ENCODE measurements at places on chromosomes 6 and 20. TPM values are rescaled to one million over a fixed set of nuclear protein-coding genes. Genes with fewer than 3 reads are reported as not detected.
A peak's percentile ranks its signal among the peaks of the same experiment; 100 is the strongest.

Gene RGS17
- total RNA-seq, result 1.9 TPM

DNA sequence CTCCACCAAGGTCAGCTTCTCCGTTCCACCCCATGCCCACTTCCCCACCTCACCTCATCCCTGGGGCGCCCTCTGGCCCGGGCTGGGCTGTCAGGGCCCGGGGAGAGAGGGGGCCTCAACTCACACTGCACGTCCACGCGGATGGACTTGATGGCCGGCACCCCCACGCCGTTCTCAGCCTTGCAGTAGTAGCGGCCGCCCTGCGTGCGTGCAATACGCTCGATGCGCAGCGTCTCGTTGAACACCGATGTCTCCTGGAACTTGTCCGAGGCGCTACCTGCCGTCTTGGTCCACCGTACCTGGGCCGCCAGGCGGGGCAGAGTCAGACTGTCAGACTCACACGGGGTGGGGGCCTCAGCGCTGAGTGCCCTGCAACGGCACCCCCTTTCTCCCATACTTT, 39.6 kb downstream of the MDGA1 start:
- peaks cover 2% of the 10 kb centered on the region for H3K36me3 ChIP-seq
- no peaks in the 10 kb centered on the region for H3K4me1 ChIP-seq
- no peak for DNase-seq

- no peak for DNase-seq
- H3K27me3 ChIP-seq, result no peaks in the 10 kb centered on the region
- no peaks in the 10 kb centered on the region for H3K36me3 ChIP-seq
Observed at GRCh38 chr6:157555455-157556143, 174.6 kb downstream of the ZDHHC14 start.

DNA sequence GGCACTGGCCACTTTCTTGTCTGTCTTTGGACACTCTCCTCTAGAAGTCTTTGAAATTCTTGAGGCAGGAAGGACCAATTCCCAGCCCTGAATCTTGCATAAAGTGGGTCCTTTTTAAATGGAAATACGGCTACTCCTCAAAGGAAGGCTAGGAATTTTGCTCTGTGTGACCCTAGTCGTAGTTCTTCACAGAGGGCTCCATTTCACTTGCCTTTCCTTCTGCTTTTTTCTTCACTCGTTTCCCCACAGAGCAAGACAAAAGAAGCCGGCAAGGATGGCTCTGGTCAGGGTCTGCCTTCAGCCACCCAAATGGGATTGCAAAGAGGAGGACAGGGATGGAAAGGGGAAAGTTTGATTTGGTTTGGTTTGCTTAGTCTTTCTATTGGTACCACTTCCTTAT, 25.8 kb downstream of the HLA-E start:
- H3K27ac ChIP-seq, result peak overlapping the region; percentile 94
- no peaks in the 10 kb centered on the region for H3K36me3 ChIP-seq
- no peak for DNase-seq
- H3K4me1 ChIP-seq, result peaks cover 56% of the 10 kb centered on the region
- peak overlapping the region; percentile 47 for H3K4me3 ChIP-seq

DNA sequence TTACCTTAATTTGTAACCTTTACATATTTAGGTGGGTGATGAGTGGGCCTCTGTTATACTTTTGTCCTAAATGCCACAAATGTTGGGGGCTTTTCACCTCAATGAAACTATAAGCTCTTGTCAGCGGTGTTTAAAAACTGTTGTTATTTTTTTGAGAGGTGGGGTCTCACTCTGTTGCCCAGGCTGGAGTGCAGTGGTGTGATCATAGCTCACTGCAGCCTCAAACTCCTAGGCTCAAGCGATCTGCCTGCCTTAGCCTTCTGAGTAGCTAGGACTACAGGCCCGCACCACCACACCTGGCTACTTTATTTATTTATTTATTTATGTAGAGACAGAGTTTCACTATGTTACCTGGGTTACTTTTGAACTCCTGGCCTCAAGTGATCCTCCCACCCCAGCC, 66.7 kb downstream of the ZDHHC14 start:
- no peak overlapping the region for H3K4me3 ChIP-seq
- no peaks in the 10 kb centered on the region for H3K36me3 ChIP-seq
- H3K27ac ChIP-seq, result no peak overlapping the region
- peaks cover 9% of the 10 kb centered on the region for H3K4me1 ChIP-seq
- no peak for DNase-seq

Gene OPRM1
- total RNA-seq, result not detected

DNA sequence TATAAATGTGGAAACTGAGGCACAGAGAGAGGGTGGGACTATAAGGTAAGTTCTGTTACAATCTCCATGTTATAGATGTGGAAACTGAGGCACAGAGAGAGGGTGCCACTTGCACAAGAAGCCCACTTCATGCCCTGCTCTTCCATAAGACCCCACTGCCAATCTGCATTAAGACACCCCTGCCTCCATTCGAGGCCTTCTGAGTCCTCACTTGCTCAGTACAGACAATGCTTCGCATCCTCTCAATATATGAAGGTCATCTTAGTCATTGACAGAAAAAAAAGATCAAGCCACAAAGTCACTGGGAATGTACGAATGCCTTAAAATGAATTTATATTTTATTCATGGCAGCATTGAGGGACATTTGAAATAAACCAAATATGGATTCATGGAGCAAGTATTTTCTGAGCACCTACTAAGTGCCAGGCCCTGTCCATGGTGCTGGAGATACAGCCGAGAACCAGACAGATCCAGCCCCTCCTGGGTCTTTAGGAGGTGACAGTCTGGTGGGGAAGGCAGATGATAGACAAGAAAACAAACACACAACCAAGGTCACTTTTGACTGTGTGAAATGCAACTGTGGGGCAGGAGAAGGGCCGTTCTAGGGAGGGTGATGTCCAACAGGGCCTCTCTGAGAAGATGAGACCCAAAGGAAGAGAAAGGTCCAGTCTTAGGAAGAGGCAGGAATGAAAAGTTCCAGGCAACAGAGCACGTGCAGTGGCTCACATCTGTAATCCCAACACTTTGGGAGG, 92.5 kb upstream of the PTPN1 start:
- H3K4me3 ChIP-seq, result no peak overlapping the region
- no peak overlapping the region for H3K27ac ChIP-seq
- H3K36me3 ChIP-seq, result no peaks in the 10 kb centered on the region
- H3K27me3 ChIP-seq, result no peaks in the 10 kb centered on the region
- no peaks in the 10 kb centered on the region for H3K4me1 ChIP-seq
- DNase-seq, result no peak

Gene GABRR1
- not detected for total RNA-seq

DNA sequence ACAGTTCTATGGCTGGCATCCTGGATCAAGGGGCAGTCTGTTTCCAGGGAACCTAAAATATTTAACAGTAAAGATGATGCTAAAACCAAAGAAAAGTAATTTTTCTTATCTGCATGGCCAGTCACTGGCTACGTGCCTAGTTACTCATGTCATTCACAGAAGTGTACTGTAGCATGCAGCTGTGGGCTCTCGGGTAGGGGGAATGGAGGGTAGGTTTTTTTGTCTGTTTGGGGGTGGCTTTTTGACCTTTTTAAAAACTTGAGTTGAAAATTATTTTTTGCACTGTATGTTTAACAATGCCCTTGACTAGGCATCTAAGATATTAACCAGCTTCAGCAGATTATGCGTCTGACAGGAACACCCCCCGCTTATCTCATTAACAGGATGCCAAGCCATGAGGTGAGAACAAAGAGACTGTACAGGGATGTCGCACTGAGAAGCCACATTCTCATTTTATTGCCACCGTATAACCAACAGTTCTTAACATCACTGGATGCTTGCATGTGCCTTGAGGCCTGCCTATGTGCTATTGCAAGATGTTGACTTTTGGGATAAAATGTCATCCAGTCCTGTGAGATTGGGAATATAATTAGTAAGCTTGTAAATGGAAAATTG, 30.3 kb upstream of the MAPK13 start:
- H3K36me3 ChIP-seq, result peaks cover 18% of the 10 kb centered on the region
- peak overlapping the region; percentile 78 for H3K27ac ChIP-seq
- peaks cover 46% of the 10 kb centered on the region for H3K4me1 ChIP-seq
- no peak overlapping the region for H3K4me3 ChIP-seq
- no peak for DNase-seq

GRCh38 chr6:2465336-2465735, 219.9 kb upstream of the GMDS start:
- DNase-seq, result no peak
- no peak overlapping the region for H3K4me3 ChIP-seq

Gene KCNQ5
- total RNA-seq, result 8.2 TPM

- DNase-seq, result no peak
- no peaks in the 10 kb centered on the region for H3K4me1 ChIP-seq
- no peaks in the 10 kb centered on the region for H3K36me3 ChIP-seq
- H3K27ac ChIP-seq, result no peak overlapping the region
Observed at GRCh38 chr6:27542485-27542884, 69.6 kb upstream of the ZNF184 start.

- no peak overlapping the region for H3K27ac ChIP-seq
- H3K27me3 ChIP-seq, result no peaks in the 10 kb centered on the region
- no peaks in the 10 kb centered on the region for H3K36me3 ChIP-seq
- no peak overlapping the region for H3K4me3 ChIP-seq
- no peaks in the 10 kb centered on the region for H3K4me1 ChIP-seq
Observed at GRCh38 chr6:160917572-160917971, 74.0 kb upstream of the MAP3K4 start.

DNA sequence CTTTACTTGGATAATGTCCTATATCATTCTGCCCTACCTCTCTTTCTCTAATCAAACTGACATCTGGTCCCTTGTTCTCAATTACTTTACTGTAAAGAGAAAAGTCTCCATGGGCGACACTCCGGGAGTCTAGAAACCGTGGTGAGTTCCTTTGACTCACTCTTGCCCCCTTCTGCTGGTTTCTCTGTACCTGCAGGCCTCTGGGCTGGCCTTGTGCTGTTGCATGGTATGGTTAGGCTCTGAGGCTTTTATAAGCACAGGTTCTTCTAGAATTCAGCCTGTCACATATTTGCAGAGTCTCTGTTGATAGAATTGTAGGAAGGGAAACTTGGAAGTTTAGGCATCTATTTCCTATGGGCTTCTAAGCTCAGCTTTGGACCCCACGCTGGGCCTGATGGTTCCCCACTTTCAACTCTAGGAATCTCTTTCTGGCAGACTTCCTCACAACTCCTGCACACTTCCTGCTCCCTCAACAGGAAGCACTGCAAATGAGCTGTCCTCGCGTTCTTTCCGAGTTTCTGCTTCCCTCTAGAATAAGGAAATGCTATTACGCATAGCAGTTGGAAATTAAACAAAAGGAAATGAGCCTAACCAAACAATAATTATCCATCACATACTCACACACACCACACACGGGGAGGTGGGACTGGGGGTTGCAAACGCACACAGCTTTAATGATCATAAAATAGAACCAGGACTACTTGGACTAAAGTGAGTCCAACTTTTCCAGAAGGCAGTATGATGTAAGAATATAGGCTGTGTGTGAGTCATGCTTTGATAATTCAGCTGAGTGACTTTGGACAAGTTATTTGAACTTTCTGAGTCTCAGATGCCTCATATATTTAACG, 683.3 kb downstream of the QKI start:
- H3K4me1 ChIP-seq, result no peaks in the 10 kb centered on the region
- no peaks in the 10 kb centered on the region for H3K36me3 ChIP-seq
- H3K27me3 ChIP-seq, result no peaks in the 10 kb centered on the region
- no peak overlapping the region for H3K27ac ChIP-seq
- no peak overlapping the region for H3K4me3 ChIP-seq

Gene SYCP2
- total RNA-seq, result 7.0 TPM

Gene BLCAP
- 77.9 TPM for total RNA-seq

DNA sequence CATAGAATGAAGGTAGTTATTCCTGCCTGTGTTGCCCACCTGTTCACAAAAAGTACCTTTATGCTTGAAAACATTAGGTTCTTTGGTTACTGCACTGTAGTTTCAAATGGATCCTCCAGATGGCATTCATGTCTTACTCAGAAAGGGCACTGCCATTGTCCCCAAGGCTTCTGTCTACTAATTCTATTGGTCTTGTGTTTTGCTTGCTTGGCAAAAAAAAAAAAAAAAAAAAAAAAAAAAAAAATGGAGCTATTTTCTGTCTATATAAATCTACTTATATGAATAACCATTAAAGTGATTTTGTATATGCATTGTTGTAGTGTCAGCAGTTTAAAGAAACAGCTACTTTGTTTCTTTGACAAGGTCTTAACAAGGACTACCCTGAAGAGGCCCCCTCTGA, 12.7 kb upstream of the EFHC1 start:
- H3K27ac ChIP-seq, result no peak overlapping the region
- no peak for DNase-seq
- no peaks in the 10 kb centered on the region for H3K4me1 ChIP-seq
- no peak overlapping the region for H3K4me3 ChIP-seq

Gene POM121L2
- not detected for total RNA-seq

GRCh38 chr6:62217866-62218265, 68.2 kb downstream of the KHDRBS2 start:
- DNase-seq, result no peak
- H3K36me3 ChIP-seq, result no peaks in the 10 kb centered on the region
- no peaks in the 10 kb centered on the region for H3K4me1 ChIP-seq
- H3K27me3 ChIP-seq, result no peaks in the 10 kb centered on the region
- H3K27ac ChIP-seq, result no peak overlapping the region

DNA sequence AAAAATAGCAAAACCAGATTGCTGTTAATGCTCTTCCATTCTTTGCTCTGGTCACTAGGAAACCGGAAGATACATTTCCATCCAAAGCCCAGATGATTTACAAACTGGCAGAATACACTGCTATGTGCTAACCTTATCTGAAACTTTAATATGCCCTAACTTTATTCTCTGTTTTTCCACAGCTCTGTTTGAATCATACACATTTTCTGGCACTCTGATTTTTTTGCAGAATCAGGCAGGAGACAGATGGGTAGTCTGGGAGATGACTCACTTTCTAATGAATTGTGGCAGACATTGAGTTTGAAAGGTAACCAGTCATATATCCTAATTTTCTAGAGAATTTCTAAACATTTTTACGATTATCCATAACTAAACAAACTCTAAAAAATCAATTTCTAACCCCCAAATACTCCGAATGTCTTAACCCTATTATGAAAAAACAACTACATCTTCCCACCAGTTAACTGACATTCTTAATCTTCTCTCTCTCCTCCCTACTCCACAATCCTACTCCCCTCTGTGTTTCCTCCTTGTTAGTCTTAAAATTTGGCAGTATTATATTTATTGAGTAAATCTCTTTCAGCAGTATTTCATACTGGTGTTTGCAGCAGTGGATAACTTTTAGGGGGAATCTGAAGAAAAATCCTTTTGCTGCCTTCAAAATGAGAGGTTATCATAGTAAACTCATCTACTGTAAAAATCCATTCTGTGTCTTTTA, 63.5 kb downstream of the MAN1A1 start:
- H3K4me1 ChIP-seq, result no peaks in the 10 kb centered on the region
- H3K4me3 ChIP-seq, result no peak overlapping the region
- H3K27ac ChIP-seq, result no peak overlapping the region
- no peaks in the 10 kb centered on the region for H3K27me3 ChIP-seq
- DNase-seq, result no peak

- no peak overlapping the region for H3K27ac ChIP-seq
- no peak overlapping the region for H3K4me3 ChIP-seq
- DNase-seq, result no peak
- no peaks in the 10 kb centered on the region for H3K27me3 ChIP-seq
Observed at GRCh38 chr6:90241229-90241880, 55.3 kb downstream of the BACH2 start.
